Fibroblast of skin of left biceps (primary cell): ENCODE measurements at places on chromosomes 2 and 18.
A peak's percentile ranks its signal among the peaks of the same experiment; 100 is the strongest.

DNA sequence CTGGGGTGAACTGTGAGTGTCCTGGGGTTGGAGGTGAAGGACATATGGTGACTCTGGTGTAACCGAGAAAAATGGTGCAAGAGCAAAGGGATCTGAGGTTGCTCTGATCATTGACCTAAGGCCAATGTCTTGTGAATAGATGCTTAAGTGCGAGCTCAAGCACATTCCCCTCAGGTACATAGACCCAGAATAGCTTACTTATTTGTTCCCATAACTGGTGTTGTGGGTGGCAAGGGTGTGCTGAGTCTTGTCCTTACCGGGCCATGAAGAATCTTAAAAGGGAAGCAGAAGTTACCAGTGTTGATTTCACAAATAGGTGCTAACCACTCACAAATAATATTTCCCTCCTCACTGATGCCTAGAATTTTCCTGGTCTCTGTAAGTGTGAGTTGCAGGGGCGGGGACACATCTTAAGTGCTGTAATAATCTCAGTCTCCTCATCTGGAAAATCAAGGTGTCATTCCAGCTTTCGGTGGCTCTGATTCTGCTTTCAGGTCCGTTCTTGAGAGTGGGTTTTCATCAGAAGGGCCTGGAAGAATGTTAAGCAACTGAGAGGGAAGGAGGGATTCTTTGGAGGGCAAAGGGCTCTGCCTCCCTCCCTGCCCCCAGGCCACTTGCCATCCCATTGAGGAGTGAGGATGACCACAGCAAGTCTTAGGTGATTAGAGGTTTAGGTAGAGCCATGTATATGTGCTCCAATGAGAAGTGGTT, 54.9 kb downstream of the LIPG start:
- DNase-seq: no peak

DNA sequence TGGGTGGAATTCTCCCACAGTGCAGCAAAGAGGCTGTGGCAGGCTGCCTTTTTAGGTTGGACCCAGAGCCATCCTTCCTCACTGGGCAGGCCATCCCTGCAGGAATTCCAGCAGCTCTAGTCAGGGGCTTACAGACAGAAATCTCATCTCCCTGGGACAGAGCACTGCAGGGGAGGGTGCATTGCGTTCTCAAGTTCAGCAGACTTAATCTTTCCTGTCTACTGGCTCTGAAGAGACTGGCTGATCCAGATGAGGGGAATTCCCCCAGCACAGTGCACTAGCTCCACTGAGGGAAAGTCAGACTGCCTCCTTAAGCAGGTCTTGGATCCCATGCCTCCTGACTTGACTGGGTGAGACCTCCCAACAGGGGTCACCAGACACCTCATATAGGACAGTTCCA, 899.7 kb upstream of the VRK2 start:
- DNase-seq: no peak

DNA sequence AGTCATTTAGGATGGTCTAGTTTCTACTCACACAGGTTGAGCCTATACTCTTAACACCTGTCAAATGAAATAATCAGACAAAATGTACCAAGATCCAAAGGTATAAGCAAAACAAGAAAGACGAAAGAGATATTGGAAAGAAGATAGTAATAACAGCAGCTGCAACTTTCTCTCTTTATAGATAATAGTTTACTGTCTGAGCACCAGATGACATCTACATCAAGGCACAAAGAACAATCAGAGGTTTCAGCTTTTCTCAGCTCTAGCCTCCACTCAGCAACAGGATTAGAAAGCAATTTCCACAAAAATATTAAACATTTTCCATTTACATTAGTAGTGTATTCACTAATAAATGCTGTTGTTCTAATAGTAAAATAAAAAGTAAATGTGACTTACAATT, 66.3 kb downstream of the RTTN start:
- DNase-seq: no peak

DNA sequence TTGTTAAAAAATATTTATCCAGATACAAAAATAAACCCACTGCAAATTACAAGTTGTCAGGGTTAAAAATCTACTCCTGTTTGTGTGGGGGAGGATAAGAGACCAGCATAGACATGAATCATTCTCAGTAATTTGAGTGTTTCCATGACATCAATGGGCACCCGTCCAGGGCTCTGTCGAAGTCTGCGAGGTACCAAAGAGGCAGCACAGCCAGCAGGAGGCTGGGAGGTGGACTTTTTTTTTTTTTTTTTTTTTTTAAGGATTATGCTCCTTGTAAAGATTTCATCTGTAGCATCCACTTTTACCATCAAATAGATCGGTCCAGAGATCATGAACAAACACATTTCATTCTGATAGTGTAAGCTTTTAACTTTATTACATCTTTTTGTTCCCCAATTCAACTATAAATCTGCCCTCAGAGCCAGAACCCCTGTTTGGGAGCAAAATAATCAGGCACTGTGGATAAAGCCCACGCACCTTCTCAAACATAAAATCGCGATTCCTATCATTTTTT, 182.0 kb downstream of the TCF4 start:
- DNase-seq: peak; percentile 87

- DNase-seq: no peak
These were observed 62.8 kb downstream of the AGFG1 start for GRCh38 chr2:227534714-227535113.

DNA sequence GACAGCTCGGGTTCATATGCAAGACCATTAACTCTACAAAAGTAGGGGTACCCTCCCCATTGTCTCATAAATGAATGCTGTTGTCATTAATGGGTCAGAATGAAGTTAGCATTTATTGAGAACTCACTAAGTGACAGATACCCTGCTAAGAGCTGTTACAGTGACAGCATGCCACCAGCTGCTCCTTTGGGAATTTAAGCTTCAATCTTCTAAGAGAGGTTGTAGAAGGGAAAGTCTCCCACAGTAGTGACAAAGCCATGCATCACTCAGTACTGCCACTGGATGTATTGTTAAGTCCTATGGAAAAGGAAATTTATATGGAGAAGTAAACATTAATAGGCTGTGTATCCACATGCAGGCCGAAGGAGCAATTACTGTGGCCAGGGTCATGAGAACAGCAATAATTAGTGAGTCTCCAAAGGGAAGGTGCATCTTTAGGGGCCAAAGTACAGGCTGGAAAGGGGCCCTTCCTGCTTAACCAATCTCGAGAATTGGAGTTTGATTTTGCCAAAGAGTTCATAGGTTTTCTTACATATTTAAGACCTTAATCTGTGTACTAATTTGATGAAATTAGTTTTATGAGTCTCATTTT, 64.5 kb upstream of the FAM124B start:
- no peak for DNase-seq

- DNase-seq: no peak
These were observed 149.7 kb downstream of the BCL2 start for GRCh38 chr18:63169853-63170252.

- no peak for DNase-seq
These were observed 46.4 kb downstream of the INSIG2 start for GRCh38 chr2:118134650-118135049.

GRCh38 chr2:17981936-17982335, 103.5 kb downstream of the KCNS3 start:
- no peak for DNase-seq

DNA sequence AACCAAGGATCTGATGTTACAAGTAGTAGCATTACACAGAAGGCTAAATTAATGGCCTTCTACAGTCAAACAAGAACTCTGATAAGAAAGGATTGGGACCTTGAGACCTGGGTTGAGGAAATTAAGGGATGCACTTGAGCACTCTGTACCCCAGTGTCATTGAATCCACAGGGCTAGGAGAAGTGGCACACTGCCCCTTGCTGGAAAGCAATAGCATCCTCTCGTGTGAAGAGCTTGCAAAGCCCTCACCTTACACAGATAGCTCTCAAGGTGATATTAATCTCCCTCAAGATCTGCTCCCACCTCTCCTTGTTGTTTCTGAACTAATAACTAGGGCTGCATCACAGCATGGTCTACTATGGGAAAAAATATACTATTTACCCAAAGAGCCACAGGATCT, 26.5 kb upstream of the CHST9 start:
- no peak for DNase-seq

- DNase-seq: no peak
These were observed 50.0 kb downstream of the ERBB4 start for GRCh38 chr2:212488611-212489010.

DNA sequence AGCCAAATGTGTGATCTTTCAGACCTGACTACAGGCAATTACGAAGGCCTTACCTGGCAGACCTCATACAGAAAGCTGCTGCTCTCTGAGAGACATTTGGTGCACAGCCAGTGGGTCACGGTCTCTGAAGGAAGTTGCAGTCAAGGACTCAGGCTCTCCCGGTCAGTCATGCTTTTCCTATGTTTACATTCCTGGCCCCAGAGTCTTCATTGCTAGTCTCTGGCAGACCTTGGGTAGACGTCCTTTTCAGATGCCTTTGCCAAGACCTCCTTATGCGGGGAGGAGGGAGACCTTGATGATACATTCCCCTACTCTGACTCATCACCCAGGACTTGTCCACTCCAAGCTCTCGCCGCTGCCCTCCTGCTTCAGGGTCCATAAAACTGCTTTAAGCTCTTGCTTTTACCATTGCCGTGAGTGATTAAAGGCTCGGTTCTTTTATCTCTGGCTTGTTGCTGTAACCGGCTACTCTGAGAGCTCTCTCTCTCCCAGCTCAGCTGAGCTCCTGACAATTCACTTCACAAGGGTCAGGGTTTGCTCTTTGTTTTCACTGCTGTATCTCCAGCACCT, 62.0 kb upstream of the SLC35F5 start:
- DNase-seq: peak; percentile 71

- DNase-seq: no peak
These were observed 271.5 kb downstream of the HDAC4 start for GRCh38 chr2:239129147-239129920.

GRCh38 chr18:74524097-74524496, 10.2 kb upstream of the CNDP1 start:
- DNase-seq: no peak

DNA sequence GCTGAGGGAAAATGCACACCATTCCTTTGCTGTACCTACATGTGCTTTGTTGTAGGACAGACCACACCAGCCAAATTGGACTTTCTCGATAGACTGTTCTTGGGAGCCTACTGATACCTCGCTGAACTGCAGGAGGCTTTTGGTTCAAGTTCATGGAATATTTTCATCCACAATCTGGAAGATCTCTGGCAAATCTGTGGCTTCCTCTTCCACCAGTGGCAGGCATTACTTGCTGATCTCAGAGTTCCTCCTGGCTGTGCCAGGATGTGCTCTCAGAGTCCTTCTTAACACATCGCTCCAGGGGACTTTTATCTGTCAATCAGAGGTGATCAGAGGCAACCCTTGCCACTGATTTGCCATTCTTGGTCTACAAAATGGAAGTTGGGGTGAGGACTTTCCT, 87.7 kb downstream of the PTGR3 start:
- no peak for DNase-seq
